ENCODE measurements at places on chromosomes 16 and 17. TPM values are rescaled to one million over a fixed set of nuclear protein-coding genes. Genes with fewer than 3 reads are reported as not detected.

Gene TBC1D3H
- not detected for total RNA-seq

Gene KLHL10
- total RNA-seq: 0.36 TPM

Gene OTOA
- 0.32 TPM for total RNA-seq

Gene ELOB
- 146 TPM for total RNA-seq

Gene MAPK8IP3
- 122 TPM for total RNA-seq

Measured in aorta (tissue), 5 donors.